ENCODE measurements at places on chromosomes 1 and 21.

DNA sequence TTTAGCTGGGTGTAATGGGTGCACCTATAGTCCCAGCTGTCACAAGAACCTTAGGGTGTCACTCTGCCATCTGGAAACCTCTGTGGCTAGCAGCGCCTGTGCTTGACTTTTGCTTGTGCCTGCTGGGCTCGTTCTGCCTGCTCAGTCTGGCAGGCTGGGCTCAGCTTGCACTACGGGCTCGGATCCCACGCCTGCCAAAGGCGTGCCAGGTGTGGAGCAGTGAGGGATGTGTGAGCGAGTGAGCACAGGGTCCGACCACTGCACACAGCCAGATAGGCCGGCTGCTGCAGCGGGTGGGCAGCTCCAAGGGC, 2.8 kb upstream of the LSM10 start:
- no peak for DNase-seq

DNA sequence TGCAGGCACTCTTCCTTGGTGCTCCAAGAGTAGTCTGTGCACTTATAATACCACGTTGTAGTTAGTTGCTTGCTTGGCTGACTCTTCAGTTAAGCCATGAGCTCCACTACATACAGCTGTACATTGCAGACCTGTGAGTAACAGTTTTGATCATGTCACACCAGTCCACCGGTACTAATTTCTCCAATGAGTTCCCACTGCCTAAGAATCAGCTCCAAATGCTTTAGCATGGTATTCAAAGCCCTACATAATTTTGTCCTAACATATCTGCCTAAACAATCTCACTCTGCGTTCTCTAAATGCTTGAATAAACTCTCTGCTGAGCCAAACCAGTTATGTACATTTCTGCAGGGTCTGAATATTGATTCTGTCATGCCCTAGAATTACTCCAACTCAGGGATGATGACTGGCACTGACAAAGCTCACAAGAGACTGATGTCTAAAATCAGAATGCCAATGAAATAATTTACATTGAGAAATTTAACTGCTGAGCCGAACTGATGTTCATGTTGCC, 200.7 kb downstream of the LHX8 start:
- DNase-seq, result no peak

DNA sequence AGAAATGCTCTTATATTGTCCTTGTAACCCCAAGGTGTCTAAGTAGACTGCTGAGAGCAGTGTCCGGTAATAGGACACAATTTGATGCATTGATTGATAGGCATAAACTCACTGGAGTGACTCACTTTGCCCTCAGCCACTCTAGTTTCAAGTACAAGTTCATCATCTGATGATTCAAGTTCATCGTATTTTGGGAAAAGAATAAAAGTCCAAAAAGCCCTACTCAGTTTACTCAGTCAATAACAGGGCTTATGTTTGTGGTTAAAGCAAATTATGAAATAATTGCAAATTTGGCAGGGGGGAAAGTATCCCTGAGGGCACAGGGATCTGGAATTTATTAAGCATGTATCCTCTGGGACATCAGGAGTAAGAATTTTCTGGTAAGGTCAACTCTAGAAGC, 7.6 kb upstream of the ATF3 start:
- DNase-seq, result no peak

GRCh38 chr1:199858856-199859255, 168.7 kb upstream of the NR5A2 start:
- DNase-seq, result no peak

GRCh38 chr1:43668956-43669355, 19.0 kb downstream of the KDM4A start:
- no peak for DNase-seq

- DNase-seq, result no peak
These were observed 20.7 kb upstream of the ZNF326 start for GRCh38 chr1:89974256-89974655.

GRCh38 chr1:220882061-220882891, 3.0 kb downstream of the HLX start:
- no peak for DNase-seq

GRCh38 chr1:26791148-26791547, 3.4 kb downstream of the PIGV start:
- no peak for DNase-seq

GRCh38 chr1:11981378-11982009, 1.2 kb downstream of the MFN2 start:
- DNase-seq, result no peak

GRCh38 chr1:88956003-88956402, 36.4 kb downstream of the KYAT3 start:
- DNase-seq, result no peak

DNA sequence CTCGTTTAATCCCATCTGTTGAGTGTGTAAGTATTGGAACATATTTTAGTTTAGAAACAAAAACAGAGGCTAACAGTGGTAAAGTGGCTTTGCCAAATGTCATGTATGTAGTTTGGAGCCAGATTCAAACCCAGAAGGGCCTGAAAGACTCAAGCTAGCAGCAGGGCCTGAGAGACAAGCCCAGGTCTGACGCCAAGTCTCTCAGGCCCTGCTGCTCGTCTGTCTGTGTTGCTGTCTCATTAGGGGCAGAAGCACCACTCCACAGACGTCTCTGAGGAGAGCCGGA, 8.3 kb downstream of the CITED4 start:
- DNase-seq, result no peak

GRCh38 chr1:216580538-216581057, 142.6 kb downstream of the ESRRG start:
- DNase-seq, result no peak

GRCh38 chr1:229191066-229191674, 79.7 kb upstream of the RAB4A start:
- no peak for DNase-seq

Measured in activated CD8-positive, alpha-beta memory T cell treated with anti-CD3 and anti-CD28 coated beads for 4 hours (primary cell).